CD14-positive monocyte (primary cell): ENCODE measurements at places on chromosomes 6 and 20.
A peak's percentile ranks its signal among the peaks of the same experiment; 100 is the strongest.

- DNase-seq, result no peak
Measured at GRCh38 chr20:20721489-20721888, 9.0 kb upstream of the RALGAPA2 start.

- DNase-seq, result no peak
Measured at GRCh38 chr20:31565699-31566318, 39.3 kb upstream of the ID1 start.

DNA sequence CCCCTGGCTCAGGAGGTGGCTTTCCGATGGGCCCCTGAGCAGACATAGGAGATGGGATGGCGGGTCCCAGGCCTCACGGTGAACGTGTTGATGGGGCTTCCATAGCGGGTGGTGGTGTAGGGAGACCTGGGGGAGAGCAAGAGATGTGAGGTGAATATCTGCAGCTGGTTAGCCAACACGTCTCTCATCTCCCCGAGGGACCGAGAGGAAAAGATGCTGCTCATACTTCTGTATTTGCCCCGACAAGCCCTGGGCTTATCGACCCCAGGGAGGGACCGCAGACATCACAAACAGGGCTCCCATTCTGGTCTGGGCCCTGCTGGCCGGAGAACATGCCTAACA is 38.7 kb downstream of the C6orf132 start:
- DNase-seq, result no peak

DNA sequence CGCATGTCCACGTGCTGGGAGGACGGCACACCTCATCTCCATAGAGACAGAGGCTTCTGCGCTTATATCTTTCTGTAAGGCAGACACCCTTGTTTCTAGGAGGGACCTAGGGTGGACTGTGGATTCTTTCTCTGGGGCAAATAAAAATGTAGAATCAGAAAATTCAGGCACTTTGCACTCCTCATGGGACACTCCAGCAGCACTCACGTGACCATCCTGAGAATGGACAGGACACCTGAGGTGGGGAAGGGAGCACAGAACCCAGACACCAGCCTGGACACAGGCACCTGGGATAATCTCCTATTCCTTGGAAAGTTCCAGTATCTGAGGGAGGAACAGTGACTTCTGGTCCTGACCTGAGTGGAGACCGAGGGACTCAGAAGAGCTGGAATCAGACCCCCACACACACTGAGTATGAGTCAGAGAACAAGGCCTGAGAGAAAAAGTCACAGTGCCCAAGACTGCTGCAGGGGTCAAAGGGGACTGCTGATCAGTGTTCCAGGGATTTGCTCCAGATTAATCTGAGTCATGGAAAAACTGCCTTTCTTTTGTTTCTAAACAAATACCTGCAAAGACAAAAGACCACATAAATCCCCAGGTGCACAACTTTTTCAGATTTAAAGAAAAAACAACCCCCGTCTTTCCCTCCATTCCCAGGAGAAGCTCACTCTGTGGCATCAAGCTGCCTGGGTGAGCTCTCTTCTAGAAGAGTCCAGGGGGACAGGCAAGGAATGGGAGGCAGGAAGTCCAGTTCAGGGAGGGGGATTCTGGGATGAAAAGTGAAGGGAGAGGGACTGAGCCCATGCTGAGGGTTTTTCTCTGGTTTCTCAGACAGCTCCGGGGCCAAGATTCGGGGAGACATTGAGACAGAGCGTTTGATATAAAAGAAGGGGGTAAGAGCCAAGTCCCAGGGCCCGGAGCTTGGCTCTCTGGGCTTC is 35.6 kb upstream of the MICB start:
- DNase-seq, result peak; percentile 56

DNA sequence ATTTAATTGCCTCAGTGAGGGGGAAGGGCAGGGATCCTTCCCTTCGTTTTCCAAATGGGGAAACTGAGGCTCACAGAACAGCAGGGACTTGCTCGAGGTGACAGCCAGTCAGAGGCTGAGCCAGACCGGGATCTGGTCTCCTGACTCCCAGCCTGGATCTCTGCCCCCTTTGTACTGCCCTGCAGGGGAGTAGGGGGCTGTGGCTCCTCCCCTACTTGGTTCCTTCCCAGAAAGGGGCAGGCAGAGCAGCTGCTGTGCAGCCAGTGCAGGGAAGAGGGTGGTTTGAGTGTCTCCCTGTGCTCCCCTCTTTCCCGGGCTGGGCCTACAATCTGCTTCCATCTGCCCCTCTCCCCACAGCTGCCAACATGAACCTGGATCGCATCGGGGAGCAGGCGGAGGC is 37.6 kb downstream of the UQCC2 start:
- no peak for DNase-seq

DNA sequence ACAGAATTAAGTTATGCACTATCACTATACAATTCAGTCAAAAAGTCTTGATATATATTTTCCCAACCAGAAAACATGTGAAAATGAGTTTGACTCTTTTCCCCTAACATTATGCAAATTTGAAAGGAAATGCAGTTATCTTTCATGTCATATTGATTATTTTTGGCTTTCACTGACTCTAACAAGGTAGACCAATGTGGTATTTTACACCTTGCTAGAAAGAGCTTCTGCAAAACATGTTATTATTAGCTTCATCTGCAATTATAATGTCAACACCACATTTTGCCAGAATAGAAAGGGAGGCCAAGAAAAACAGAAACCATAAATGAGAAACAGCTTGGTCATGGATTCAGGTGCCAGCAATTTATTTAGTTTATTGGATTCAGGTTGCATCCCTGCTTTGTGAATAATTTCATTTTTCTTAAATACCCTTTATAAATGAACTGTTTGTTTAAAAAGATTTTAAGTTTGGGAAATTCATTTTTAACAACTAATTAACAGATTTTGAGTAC is 226.1 kb upstream of the GJE1 start:
- no peak for DNase-seq

- no peak for DNase-seq
Measured at GRCh38 chr6:167467282-167467681, 142.4 kb downstream of the TTLL2 start.

DNA sequence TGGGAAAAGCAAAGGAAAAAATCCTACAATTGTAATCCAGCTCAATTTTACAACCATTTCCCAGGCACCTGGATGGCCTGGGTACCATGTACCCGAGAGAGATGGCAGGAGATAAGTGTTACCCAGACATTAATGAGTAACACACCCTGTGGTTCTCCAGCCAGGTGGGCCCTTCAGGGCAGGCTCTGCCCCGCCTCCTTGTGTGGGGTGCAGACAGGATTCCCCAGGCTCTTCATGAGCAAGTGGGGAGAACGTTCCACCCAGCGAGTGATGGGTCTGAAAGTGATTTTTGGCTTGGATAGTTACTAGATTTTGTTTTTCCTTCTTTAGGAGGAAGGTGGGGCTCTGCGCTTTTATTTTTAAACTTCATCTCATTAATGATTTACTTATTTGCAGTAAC is 243.9 kb downstream of the TAF4 start:
- DNase-seq, result no peak

- no peak for DNase-seq
Measured at GRCh38 chr6:119541132-119541905, 191.8 kb upstream of the MAN1A1 start.

GRCh38 chr6:119034827-119035458 is 43.5 kb downstream of the FAM184A start:
- no peak for DNase-seq

DNA sequence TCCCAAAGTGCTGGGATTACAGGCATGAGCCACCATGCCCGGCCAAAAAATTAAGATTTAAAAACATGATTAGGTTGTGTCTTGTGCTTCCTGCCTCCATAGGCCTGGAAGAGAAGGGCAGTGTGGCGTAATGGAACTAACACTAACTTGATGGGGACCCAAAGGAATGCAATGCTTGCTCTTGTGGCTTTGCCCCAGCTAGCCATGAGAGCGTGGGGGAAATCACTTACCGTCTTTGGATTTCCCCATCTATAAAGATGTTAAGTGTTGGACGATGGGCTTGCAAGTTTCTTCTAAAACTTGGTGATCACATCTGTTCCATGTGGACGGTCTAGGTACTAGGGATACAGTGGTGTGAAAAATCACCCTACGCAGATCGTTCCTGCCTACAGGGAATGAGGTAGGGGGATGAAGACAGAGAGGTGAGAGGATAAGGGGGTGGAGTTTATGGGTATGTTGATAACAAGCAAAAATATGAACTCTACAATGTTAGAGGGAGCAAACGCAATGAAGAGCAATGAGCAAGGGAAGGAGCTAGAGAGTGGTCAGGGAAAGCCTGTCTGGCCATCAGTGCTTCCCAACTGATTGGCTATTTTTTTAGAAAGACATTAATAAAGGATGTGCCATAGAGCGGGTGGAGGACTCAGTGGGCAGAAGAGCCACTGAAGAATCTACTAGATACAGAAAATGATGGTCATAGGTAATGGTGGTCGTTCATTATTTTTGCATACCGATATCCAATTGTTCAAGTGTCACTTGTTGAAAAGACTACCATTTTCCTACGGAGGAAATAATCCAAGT is 165.2 kb downstream of the BCAS1 start:
- DNase-seq, result no peak

DNA sequence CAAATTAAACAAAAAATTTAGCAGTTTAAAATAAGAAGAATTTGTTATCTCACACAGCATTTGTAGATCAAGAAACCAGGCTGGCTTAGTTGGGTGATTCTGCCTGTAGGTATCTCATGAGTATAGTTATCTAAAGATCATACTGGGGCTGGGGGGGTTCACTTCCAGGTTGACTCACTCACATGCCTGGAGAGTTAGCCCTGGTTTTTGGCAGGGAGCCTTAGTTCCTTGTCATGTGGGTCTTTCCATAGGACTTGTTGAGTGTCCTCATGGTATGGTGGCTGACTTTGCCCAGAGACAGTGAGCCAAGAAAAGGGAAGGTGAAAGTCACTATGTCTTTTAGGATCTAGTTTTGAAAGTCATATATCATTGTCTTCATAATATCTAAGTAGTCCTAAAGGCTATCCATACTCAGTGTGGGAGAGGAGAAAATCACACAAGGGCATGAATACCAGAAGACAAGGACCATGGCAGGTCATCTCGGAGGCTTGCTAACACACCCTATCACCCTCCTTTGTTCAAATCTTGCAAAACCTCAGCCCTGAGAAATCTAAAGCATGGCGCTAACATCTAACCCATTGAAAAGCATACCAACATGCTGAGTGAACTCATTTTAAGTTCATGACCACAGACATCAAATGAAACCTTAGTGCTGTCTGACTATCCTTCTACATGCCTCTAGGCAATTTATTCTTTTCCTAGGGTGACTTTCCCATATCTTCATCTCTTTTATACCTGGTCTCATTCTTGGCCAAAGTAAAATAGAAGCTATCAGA is 39.2 kb downstream of the CYP24A1 start:
- DNase-seq, result no peak

- no peak for DNase-seq
Measured at GRCh38 chr6:164442572-164442971, 866.8 kb downstream of the C6orf118 start.

GRCh38 chr20:48679599-48679998 is 148.2 kb downstream of the PREX1 start:
- no peak for DNase-seq

DNA sequence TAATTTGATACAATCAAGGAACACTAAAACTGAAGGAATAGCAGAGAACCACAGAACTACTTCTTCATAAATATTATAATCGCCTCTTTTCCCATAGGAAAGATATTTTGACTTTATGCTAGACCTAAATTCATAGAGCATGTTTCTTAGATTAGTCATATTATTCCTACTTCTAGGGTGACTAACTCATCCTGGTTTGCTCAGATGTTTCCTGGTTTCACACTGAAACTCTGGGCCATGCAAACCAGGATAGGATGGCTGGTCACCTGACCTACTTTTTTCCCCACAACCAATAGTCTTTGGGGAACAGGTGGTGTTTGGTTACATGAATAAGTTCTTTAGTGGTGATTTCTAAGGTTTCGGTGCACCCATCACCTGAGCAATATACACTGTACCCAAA is 42.8 kb downstream of the MMS22L start:
- DNase-seq, result no peak

- DNase-seq, result peak; percentile 77
Measured at GRCh38 chr6:137248702-137249101, 29.5 kb upstream of the IFNGR1 start.

DNA sequence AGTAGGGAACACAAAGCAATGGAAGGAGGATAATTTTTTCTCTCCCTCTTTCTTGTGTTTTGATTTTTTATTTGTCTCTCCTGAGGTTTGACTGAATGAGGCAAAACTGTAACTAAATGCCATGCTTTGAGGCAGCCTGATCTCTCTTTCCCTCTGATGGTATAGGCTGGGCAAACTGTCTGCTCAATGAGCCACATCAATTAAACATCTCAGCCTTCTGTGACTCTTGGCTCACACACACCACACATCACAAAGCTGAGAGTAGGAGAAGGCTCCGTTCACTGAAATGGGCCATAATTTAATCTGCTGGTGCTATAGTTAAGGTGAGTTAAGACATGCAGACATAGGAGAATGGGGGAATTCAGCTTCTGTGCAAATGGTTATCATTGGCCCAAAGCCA is 28.1 kb upstream of the SCGN start:
- DNase-seq, result no peak

DNA sequence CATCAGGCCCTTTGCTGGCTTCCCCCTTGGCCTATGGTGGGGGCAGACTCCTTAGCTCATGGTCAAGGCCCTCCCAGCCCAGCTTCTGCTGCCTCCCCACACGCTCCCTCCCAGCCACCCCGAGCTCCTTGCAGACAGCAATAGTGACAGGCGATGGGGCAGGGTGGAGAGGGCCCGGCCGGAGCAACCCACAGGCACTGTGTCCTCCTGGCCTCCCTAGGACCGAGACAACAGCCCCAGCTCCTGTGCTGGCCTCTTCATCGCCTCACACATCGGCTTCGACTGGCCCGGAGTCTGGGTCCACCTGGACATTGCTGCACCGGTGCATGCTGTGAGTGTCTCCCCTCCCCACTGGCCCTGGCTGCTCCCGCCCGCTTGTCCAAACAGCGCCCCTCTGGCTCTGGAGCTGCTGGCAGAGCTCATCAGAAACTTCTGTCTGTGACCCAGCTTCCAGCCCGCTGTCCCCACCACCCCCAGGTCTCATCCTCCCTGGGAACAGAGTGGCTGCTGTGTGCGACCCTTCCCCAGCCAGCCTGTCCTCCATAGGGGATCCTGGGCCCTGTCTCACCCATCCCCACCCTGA is 21.8 kb downstream of the NPEPL1 start:
- no peak for DNase-seq

GRCh38 chr6:113777601-113778000 is 79.5 kb upstream of the MARCKS start:
- no peak for DNase-seq

DNA sequence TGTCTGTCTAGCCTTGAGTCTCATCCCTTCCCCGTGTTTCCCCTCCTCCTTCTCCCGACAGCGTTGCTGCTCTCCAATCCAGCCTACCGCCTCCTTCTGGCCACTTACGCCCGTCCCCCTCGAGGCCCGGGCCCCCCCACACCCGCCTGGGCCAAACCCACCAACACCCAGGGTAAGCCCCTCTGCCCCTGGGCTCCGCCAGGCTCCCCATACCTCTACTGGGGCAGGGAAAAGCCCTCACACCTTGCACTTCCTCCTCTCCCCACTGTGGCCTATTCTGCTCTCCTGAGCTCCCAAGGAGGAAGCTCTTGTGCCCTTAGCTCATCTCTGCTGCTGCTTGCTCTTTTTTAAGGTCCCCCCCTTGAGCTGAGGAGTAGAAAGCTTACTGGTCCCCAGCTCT is 11.0 kb downstream of the DDR1 start:
- no peak for DNase-seq

GRCh38 chr20:10051185-10051584 is 16.4 kb downstream of the ANKEF1 start:
- no peak for DNase-seq
